ENCODE measurements at places on chromosomes 11 and 22.

DNA sequence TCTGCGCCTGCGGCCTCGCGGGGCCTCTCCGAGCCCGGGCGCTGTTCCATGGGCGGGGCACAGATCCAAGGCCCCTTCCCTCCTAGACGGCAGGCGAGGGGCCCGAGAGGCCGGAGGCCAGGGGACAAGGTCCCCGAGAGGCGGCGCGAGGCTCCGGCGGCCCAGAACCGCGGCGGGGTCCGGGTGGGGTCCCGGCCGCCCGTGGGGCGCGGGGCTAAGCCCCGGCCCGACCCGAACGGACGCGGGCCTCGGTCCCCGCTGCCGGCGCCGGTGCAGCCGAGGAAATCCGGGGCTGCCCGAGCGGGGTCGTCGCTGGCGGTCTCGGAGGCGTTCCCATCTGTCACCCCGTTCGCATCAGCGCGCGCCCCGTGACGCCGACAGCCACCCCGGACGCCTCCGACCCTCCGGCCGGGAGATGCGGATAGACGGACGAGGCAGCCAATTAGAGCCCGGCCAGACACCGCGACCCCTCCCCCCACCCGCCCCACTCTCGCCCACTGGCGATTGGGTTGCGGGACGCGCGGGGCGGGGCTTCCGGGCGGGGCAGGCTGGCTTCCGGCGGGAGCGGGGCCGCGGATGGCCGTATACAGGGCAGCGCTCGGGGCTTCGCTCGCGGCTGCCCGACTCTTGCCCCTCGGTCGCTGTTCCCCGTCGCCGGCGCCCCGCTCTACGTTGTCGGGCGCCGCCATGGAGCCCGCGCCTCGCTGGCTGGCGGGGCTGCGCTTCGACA, at the start of gene SELENOO:
SELENOO (plus strand) TSS at position 551 of the 730 bp plus-strand sequence; CDS start at position 577, 26 bp downstream.
- peak; percentile 51 for DNase-seq

GRCh38 chr11:28072321-28072720, 35.6 kb downstream of the KIF18A start:
- no peak for DNase-seq

DNA sequence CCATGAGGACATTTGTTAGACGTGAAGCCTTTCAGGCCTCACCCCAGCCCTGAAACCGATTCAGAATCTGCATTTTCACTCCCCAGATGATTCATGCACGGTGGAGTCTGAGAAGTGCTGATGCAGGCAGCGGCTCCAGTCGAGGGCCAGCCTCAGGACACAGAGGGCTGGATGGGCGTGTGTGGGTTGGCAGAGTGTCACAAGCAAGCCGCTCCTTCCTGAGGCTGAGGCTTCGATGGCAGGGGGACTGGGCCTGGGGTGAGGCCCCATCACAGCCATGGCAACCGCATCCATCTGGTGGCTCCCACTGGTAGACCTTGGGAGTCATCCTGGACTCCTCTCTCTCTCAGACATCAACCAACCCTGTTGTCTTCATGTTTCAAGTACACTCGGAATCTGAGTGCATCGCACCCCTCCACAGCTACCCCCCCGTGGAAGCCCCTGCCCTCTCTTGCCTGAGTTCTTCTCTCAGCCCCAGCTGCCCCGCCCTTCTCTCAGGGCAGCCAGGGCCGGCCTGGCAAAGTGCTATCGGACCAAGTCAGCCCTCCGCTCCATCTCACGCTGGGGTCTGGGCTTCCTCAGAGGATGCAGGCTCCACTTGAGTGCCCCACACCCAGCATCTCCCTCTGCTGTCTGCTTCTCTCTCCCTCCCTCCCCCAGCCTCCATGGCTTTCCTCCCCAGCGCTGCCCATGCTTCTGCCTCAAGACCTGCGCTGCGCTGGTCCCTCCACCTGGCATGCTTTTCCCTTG, 10.6 kb downstream of the KCNC1 start:
- no peak for DNase-seq

DNA sequence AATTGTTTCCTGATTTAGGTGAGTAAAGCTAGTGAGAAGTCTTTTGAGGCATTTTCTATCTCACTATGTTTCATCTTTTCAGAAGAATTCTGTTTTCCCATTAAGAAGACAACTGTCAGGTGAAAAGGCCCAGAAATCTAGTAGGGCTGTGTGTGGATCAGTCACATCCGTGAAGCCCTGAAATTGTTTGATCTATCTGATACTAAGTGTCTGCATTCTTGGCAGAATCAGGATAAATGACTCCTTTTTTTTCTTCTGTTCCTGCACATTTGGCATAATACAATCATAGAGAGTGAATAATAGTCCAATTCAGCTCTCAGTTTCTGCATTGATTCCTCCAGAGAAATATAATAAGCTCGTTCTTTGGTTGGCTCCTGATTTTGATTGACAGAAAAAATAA, 208.3 kb downstream of the NAV2 start:
- DNase-seq = no peak

DNA sequence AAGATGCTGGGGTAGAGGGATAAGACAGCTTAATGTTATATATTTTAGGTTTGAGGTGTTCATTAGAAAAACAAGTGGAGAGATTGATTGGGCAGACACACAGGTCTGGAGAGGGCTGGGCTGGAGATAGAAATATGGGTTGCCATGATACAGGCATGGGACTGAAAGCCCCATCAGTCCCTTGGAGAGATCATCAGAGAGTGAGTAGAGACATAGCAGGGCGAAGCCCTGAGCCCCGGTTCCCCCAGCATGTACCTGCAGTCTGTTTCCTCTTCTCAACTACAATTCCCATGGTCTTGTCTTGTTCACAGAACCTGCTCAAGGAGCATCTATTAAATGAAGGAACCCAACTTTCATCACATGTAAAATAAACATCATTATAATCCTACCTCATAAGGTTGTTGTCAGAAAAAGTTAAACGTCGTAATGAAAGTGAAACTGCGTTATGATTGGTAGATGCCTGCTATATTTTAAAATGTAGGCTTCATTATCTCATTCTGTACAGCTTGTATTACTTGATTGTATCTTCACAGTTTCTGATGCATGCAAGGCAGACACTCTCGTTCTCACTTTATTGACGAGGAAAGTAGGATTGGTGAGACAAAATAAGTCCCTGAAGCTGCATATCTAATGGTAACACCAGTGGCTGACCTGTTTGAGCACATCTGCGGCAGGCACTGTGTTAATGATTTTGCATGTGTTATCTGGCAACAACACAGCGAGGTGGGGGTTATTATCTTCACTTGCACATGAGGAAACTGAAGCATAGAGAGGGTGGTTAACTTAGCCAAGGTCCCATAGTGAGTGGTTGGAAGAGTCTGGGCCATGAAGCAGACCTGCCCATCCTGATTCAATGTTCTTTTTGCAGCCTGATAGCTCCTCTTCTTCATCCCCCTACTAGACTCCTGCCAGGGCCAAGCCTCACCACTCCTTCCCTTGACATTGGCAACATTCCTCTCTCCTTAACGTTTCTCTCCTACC, 63.5 kb downstream of the ENDOD1 start:
- no peak for DNase-seq

Data from HS-5 (cell line).